ENCODE measurements at places on chromosomes 2 and 18. TPM values are rescaled to one million over a fixed set of nuclear protein-coding genes. Genes with fewer than 3 reads are reported as not detected.

PPP1CB gene
- total RNA-seq: 183 TPM

- no peak for DNase-seq
These were observed 605 bp downstream of the C2orf68 start for GRCh38 chr2:85611217-85611704.

DNA sequence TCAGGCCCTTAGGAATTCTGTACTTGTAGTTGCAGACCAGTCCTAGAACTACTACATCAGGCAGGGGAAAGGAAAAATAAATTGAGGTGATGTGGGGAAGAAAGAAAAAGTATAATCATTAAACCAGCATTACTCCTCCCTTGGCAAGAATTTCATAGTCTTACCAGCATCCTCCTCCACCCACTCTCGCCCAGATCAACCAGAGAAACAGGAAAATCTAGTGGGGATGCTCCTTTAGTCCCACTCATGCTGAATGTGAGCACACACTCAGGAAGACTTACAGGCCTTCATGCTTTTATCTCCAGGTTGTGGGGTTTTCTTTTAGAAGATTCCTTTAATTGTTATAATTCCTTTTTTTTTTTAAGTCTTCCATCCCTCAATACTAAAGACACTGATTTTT, 129.3 kb upstream of the CCDC150 start:
- DNase-seq: no peak

PLCD4 gene
- total RNA-seq: 0.32 TPM

- DNase-seq: no peak
These were observed 39.2 kb downstream of the FBXO15 start for GRCh38 chr18:74108460-74108859.

- DNase-seq: peak; percentile 26
These were observed 355.1 kb upstream of the MYT1L start for GRCh38 chr2:2686222-2686621.

DNA sequence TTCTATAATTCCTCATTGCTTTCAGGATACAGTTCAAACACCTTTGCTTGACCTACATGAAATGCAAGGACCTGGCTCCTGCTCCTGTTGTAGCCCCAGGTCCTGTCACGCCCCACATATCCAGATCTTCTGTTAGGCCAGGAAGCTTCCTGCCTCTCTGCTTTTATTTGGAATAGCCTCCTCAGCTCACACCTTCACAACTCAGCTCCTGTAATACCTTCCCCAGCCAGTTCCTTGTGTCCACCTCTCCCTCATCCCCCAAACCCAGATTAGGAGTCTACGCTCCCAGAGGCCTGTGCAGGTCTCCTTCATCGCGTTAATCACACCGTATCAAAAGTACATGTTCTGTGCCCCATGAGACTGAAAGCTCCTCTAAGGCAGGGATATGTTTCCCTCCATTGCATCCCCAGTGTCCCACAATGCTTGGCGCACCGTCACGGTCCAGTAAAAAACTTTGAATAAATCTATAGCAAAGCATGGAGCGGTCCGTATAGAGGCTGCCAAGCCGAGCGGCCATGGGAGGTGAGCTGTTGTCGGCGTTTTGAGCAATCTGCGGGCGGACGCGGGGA, 371 bp downstream of the MDH1B start:
- peak; percentile 22 for DNase-seq

ORC4 gene
- 31.5 TPM for total RNA-seq

GRCh38 chr2:98921062-98921461, 15.0 kb downstream of the CRACDL start:
- no peak for DNase-seq

TUBB6 gene
- 10.9 TPM for total RNA-seq

DNA sequence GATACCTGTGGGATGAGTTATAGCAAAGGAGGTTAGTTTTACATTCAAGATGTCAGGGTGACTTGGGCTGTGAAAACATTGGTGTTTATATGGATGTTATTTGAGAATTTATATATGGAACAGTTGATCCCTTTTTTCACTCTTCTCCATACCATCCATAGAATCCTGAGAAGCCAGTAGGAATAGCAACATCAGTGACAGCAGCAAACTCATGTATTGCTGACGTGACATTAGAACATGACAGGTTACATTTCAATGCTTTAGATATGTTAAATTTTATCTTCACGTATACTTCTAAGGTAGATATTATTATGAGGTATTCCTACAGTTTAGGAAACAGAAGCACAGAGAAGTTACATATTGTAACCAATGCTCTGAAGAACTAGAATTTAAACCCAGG, 745.2 kb upstream of the GCFC2 start:
- DNase-seq: no peak

DNA sequence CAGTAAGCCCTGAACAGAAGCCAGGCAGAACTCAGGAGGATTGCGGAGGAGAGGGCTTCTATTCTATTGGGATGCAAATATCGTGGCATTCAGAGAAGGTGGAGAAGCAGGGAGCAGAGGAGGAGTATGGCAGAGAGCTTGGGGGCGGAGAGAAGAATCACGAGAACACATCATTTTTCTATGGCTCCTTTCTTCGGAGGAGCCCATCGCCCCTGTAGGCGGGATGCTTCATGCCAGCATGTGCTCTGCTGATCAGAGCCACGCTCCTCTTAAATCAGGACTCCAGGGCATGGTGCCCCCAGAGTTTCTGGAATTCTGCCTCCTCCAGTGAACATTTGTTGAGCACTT, 71.1 kb downstream of the CIB4 start:
- DNase-seq: no peak

ERBB4 gene
- total RNA-seq: not detected

DNA sequence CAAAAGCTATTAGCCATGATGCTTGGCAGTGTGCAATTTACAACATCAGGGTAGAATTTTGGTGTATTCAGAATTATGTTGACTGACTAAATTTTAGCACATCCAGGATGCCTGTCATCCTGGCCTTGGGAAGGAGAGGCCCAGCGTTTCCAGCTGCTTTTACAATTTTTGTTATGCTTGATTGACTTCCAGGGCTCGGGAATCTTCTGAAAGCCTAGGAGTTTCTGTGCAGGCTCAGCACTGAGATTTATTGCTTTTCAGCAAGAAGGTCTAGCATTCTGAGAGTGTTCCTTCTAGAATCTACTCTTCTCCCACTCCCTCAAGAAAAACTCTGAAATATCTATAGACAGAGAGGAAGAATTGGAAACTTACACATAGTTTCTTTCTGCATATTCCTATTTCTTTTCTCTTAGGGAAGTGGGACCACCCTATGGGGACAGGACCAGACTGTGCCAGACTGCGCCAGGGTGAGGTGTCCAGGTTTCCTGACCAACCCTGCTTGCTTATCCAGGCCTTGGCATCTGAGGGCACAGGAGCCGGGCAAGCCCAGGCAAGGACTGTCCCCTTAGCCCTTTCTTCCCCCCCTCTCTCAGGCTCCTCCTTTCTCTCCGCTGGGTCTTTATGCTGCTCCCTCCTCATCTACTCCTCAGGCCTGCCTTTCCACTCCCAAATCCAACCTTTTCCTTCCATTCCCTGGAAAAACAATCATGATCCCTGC, 26.9 kb downstream of the MAIP1 start:
- no peak for DNase-seq

All from activated CD8-positive, alpha-beta T cell treated with anti-CD3 and anti-CD28 coated beads, Interleukin-2, amount 10 ng/mL, durations not matched to agents 7 days and 5 days (primary cell).